ENCODE measurements at places on chromosomes 2 and 18. TPM values are rescaled to one million over a fixed set of nuclear protein-coding genes. Genes with fewer than 3 reads are reported as not detected.
A peak's percentile ranks its signal among the peaks of the same experiment; 100 is the strongest.

GRCh38 chr2:175792881-175793280 lies 209.2 kb downstream of the LNPK start:
- no peak for DNase-seq

GRCh38 chr2:119174993-119175347 lies 16.4 kb upstream of the C1QL2 start:
- no peak for DNase-seq

GRCh38 chr18:23249348-23249747 lies 114.1 kb downstream of the CABLES1 start:
- DNase-seq, result no peak

GRCh38 chr2:225354281-225354774 lies 45.2 kb upstream of the NYAP2 start:
- DNase-seq, result no peak

DNA sequence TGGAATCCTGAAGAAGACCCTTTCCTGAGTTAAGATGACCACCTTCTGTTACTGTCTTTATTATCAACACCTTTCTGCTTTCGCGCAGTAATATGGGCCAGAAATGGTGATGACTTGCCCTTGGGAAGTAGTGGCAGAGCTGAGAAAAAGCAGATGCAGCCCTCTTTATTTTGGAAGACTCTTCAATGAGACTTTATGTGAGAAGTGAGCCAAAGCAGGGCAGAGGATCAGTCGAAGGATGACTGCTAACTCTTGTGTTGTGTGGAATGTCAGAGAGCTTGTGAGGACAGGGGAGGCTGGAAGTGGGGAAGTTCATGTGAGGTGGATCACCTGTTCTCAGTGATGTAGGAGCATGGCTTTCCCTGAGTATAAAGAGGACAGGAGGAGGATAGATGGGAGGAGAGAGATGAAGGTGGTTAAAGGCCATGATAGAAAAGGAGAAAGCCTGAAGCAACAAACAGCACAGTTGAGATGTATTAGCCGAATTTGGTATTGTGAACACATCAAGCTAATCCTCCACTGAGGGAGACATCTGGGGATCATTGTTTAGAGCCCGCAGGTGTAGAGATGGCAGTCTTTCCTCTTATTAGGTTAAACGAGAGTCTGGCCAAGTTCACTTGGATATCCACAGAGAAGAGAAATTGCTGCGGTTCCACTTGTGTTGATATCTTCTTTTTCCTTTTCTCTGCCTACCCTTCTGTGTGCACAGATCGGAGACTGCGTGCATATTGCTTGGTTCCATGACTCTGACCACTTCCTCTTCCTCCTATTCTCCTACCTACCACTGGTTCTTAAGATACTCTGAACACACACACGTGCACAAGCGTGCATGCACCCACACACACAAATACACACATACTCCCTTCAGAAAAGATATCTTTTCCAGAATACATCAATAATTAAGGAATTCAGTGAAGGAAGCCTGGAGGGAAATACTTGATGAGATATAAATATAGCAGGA lies 67.4 kb downstream of the SLC9A2 start:
- DNase-seq, result no peak

DNA sequence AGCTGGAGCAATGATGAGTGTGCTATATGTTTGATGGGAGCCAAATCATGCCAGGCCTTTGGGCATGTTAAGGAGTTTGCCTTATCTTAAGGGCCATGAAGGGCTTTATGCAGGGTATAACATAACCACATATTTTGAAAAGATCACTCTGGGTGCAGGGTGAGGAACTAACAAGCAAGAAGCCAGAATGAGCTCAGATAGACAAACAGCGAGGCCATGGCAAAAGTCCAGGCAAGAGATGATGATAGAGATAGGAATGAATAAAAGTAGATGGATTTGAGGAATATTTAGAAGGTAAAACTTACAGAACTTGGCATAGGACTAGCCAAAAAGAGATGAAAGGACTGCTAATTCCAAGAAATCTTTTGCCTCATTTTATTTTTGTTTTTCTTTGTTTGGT lies 6.7 kb downstream of the GALNT3 start:
- no peak for DNase-seq

Gene CRYBA2
- not detected for total RNA-seq

GRCh38 chr2:216621292-216621691 lies 11.9 kb upstream of the IGFBP2 start:
- no peak for DNase-seq

GRCh38 chr2:163737190-163737439 lies 1.3 kb upstream of the FIGN start:
- no peak for DNase-seq

DNA sequence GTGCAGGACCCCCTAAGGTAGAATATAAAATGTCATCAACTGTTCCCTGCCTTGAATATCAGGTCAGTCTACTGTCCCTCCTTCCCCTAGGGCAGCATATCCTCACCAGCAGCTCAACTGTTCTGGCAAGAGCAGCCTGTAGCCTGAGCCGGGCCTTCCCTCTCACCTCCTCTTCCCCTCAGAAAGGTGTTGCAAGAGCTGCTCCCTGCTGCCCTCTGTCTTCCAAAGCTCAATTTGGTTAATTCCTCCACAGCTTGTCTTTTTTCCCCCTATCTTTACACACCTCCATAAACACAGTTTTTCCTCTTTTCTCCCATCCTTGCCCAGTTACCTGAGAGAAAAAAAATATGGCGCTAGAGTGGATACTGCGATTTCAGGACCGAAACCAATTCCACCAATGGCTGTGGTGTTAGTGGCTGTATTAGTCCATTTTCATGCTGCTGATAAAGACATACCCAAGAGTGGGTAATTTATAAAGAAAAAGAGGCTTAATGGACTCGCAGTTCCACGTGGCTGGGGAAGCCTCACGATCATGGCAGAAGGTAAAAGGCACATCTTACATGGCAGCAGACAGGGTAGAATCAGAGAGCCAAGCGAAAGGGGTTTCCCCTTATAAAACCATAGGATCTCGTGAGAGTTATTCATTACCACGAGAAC lies 184.7 kb downstream of the MREG start:
- peak; percentile 16 for DNase-seq

Gene NYAP2
- not detected for total RNA-seq

All from activated T-helper 2 cell treated with anti-CD3 and anti-CD28 coated beads, Interferon-gamma antibody, Interleukin-2, Interleukin-4, amounts not matched to agents 10 μg/mL and 5 μg/mL and 100 μg/mL, durations not matched to agents 14 hours and 24 hours and 36 hours (primary cell).